Fibroblast of skin of scalp (primary cell): ENCODE measurements at places on chromosomes 3 and 15.

GRCh38 chr15:73480050-73480449 is 37.1 kb downstream of the REC114 start:
- no peak for DNase-seq

DNA sequence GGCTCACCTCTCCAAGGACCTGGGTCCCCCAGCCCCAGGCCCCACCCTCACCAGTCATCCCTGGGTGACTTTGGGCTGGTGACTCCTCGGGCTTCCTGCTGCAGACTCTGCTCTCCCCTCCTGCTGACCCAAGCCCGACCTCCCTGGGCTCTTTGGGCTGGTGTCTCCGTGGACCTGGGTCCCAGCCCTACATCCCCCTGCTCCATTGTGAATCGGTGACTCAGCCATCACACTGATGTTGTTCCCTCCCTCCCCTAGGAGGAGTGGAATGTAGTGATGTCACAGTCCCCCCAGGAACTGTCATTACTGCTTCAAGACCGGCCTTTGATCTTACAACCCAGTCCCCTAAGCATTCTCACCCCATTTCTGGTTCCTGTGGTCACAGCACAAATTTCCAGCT is 83.7 kb downstream of the ADAMTS7 start:
- DNase-seq = peak; percentile 74

GRCh38 chr3:122697952-122698620 is 17.4 kb downstream of the PARP14 start:
- no peak for DNase-seq

- DNase-seq = no peak
Observed at GRCh38 chr15:94246016-94246415, 14.7 kb downstream of the MCTP2 start.

GRCh38 chr3:51099794-51100535 is 285.1 kb upstream of the MANF start:
- peak; percentile 55 for DNase-seq

DNA sequence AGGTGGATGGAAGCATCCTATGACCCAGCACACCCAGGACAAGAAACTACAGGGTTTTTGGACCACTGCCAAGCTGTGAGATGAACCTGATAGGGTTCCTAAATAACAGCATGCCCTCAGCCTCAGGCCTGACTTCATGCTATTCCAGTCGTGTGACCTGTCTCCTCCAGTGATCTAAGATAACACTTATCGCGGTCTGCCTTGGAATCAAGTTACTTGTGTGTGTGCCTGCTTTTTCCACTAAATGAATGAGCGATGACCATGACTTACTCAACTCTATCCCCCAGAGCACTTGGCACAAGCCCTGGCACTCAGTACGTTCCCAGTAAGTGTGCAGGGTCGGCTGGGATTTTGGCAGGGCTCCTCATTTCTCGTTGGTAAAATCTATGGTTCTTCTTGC is 172.7 kb upstream of the TP63 start:
- no peak for DNase-seq

DNA sequence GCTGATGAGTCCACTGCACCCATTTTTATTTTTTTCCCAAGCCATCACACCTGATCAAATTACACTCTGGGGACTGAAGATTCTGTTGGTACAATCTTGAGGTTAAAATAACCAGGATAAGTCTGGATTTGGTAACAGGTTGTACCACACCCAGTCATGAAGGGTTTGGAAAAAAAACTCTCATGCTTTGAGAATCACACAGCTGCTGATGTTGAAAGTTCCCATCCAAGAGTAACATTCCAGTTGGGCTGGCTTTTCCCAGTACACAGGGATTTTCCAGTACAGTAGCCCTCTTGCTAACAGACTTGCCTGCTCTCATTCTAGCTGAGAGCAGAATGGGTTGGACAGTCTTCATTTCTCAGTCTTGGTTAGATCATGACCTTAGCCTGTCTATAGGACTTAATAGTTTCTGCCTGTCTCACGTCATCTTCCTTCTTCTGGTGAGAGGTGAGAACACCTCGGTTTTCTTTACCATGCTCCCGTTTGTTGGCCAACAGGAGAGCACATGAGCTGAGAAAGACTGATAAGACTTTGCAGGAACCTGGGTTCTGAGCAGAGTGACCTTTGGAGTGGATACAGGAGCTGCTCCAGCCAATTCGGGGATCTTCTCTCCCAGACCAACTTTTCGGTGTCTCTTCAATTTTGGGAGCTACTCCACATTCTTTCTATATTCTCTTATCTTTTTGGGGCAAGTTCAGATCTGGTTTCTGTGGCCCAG is 300.1 kb upstream of the LYSMD4 start:
- DNase-seq = peak; percentile 46
